ENCODE measurements at places on chromosomes 5 and 9.

GRCh38 chr9:16031971-16032370 is 479.1 kb downstream of the CCDC171 start:
- no peak for DNase-seq

GRCh38 chr9:17993024-17993423 is 414.2 kb downstream of the SH3GL2 start:
- DNase-seq: no peak

- peak; percentile 33 for DNase-seq
These were observed 151.9 kb downstream of the EBF1 start for GRCh38 chr5:158947846-158948245.

DNA sequence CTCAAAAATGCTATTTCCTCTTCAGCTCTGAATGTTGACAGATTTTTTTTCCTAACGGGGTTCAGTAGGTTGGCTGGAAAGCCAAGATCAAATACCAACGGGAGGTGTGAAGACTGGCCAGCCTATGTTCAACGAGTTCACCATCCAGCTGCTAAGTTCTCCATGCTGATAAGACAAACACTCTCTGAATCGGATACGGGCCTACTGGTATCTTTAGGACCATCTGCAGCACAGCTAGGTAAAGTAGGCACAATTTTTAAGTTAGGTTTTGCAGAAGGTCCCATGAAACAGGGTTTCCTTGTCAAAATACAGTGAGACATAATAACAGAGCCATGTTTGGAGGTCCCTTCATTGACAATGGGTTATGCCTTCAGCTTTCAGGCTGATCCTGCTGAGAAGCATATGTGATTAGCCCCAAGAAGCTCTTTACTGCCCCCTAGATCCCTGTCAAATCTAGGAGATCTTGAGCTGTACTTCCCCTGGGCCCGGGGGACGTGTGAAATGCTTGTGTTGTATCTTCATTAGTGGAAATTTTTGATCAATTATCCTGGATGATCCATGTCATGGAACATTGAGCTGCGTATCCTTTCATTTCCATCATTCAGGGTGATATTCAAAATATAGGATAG is 60.6 kb downstream of the PGM5 start:
- DNase-seq: no peak

GRCh38 chr9:93061791-93062763 is 3.6 kb downstream of the SUSD3 start:
- DNase-seq: no peak

DNA sequence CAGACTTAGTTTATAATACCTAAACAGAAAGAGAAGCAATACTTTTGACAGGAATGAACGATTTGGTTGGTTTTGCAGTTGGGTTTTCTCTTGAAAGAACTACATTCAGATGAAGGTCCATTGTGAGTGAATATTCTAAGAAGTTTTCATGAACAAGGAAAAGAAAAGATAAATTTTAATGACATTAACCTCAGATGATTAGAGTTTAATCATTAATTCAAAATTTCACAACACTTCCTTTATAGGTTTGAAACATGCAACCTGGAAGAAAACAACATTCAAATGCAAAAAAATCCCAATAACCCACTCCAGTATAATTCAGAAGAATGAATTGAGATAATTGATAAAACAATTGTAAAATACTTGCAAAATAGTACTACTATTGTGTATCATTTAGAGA is 23.8 kb downstream of the EQTN start:
- no peak for DNase-seq

GRCh38 chr9:132160802-132161742 is 786 bp upstream of the NTNG2 start:
- DNase-seq: peak; percentile 18

- no peak for DNase-seq
These were observed 48.5 kb downstream of the SEMA5A start for GRCh38 chr5:9497347-9497746.

DNA sequence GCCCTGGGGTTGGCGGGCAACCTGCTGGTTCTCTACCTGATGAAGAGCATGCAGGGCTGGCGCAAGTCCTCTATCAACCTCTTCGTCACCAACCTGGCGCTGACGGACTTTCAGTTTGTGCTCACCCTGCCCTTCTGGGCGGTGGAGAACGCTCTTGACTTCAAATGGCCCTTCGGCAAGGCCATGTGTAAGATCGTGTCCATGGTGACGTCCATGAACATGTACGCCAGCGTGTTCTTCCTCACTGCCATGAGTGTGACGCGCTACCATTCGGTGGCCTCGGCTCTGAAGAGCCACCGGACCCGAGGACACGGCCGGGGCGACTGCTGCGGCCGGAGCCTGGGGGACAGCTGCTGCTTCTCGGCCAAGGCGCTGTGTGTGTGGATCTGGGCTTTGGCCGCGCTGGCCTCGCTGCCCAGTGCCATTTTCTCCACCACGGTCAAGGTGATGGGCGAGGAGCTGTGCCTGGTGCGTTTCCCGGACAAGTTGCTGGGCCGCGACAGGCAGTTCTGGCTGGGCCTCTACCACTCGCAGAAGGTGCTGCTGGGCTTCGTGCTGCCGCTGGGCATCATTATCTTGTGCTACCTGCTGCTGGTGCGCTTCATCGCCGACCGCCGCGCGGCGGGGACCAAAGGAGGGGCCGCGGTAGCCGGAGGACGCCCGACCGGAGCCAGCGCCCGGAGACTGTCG is 976 bp downstream of the RXFP3 start:
- DNase-seq: no peak

DNA sequence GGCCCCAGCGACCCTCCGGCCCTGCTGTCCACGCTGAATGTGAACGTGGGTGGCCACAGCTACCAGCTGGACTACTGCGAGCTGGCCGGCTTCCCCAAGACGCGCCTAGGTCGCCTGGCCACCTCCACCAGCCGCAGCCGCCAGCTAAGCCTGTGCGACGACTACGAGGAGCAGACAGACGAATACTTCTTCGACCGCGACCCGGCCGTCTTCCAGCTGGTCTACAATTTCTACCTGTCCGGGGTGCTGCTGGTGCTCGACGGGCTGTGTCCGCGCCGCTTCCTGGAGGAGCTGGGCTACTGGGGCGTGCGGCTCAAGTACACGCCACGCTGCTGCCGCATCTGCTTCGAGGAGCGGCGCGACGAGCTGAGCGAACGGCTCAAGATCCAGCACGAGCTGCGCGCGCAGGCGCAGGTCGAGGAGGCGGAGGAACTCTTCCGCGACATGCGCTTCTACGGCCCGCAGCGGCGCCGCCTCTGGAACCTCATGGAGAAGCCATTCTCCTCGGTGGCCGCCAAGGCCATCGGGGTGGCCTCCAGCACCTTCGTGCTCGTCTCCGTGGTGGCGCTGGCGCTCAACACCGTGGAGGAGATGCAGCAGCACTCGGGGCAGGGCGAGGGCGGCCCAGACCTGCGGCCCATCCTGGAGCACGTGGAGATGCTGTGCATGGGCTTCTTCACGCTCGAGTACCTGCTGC is 839 bp downstream of the KCNV2 start:
- DNase-seq: no peak

DNA sequence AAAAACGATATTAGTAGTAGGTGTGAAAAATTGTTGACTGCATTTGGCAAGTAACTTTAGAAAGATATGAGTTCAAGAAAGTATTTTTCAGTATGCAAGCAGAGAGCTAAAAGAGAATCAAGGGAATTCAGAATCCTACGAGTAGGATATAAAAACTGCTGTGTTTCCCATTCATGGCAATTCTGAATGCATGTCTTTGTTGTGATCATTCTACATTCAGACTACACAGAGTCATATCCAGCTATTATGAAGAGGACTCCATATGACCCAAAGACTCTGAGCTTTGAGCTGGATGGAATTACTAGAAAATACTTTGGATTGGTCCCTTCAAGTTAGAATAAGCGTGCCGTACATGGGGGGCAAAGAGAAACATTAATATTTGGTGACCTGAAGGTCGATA is 12.0 kb downstream of the IFNE start:
- DNase-seq: no peak

GRCh38 chr5:72503888-72504491 is 3.2 kb downstream of the ZNF366 start:
- no peak for DNase-seq

DNA sequence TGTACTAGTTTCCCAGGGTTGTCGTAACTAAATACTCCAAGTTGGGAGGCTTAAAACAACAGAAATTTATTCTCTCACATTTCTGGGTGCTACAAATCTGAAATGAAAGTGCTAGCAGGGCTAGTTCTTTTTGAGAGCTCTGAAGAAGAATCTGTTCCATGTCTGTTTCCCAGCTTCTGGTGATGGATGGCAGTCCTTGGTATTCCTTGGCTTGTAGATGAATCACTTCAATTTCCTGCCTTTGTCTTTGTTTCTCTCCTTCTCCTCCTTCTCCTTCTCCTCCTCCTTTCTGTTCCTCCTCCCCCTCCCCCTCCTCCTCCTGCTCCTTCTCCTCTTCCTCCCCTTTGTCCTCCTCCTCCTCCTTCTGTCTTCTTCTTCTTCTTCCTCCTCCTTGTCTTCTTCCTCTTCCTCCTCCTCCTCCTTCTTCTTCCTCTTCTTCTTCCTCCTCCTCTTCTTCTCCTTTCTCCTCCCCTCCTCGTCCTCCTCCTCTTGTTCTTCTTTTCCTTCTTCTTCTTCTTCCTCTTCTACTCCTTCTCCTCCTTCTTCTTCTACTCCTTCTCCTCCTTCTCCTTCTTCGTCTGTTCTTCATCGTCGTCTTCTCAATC is 104.7 kb upstream of the ANKRD55 start:
- no peak for DNase-seq

- DNase-seq: no peak
These were observed 1.1 kb downstream of the ICE1 start for GRCh38 chr5:5423586-5423985.

DNA sequence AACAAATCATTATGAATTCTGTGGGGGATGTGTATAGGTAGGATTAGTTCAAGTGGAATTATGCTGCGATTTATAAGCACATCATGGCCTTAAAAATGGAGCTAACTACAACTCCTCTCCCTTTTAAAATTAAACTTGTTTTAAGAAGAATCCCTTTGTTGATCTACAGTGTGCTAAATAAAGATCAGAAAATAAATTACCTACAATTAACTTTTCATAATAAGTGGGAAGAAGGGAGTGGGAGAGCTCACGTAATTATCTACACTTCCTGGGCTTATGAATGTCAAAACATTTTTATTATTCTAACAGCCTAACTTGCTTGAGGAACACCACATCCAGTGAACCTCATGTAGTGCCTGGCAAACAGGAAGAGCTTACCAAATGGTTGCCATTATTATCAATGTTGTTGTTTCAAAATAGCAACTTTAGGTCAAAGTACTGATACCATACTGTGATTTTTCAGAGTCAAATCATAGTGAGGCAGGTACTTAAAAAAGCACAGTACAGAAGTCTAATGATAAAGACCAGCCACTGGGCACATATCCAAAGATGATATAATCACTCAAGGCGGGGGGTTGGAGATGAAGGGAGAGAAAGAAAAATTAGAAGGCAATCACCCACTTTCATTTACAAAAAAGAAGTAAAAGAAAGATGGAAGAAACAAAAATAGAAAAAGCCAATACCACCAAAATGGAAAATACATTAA is 174.0 kb downstream of the RAPGEF6 start:
- no peak for DNase-seq

- DNase-seq: no peak
These were observed 203.1 kb upstream of the EFNA5 start for GRCh38 chr5:107873877-107874276.

DNA sequence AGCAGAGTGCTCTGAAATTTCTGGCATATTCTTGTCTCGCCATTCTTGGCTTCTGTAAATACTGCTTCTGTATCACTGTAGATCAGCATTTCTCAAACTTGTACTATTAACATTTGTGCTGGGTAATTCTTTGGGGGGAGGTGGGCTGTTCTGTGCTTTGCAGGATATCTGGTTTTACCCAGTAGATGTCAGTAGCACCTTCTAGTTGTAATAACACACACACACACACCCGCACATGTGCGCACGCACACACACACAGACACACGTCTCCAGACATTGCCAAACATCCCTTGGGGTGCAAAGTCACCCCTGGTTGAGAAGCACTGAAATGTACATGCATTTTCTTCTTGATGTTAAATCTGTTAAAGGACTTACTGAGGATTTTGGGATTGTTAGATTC is 304.1 kb downstream of the MAT2B start:
- DNase-seq: no peak

DNA sequence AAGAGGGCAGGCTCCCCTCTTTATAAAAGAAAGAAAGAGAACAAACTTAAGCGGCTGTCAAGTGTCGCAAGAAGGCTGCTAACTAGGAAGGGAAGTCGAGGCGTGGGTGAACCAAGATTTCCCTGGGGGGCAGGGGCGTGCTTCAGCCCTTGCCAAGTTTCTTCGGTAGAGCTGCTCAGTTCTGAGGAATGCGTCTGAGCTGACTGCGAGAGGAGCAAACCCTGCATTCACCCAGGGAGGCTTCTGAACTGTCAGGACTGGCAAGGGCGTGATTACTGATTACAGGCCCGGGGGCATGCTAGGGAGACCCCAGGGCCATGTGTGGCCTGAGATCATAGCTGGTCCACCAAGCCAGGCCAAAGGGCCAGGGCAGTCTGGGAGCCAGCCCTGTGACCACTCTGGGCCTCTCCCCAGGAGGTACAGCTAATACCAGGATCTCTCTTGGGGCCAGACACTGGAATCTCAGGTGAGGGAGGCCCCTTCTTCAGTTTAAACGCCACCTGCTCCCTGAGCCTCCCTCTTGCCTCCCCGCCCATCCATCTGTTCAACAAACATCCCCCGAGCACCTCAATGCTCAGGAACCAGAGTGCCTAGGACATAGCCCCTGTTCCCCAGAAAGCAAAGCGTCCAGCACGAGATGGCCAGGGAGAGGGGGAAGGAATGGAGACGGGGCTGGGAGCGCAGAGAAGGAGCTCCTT is 30.9 kb downstream of the SARDH start:
- DNase-seq: peak; percentile 30

- DNase-seq: no peak
These were observed 13.4 kb downstream of the IRF1 start for GRCh38 chr5:132476876-132477781.

DNA sequence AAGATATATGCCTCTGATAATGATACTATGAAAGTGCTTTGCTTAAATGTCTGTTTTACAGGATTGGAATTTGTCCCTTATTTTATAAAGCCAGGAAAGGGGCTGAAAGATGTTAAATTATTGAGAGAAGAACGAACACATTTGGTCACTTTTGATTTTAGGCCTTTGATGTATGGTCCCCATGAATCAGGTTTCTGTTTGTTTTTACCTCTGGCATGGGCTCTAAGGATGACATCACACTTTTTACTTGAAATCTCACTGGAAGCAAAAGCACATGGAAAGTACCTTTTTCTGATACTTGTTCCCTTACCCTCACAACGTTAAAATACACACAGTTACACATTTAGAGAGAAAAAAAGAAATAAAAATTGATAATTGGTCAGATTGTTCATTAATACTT is 6.9 kb downstream of the OTULIN start:
- DNase-seq: no peak

DNA sequence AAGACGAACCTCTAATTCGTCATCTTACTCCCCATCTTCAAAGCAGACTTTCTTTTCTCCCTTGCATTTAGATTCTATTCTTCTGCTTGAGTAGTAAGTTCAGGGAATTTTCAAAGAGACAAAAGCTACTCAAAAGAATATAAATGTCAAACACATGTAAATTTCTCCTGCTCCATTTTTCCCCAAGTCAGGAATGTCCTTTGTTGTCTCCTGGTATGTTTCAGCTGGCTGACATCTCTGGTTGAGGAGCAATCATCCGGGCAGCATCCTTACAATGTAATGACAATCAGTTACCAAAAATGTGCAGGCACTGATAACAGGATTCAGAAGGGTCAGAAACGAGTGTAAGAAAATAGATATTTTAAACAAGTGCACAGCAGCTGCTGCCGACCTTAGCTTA is 47.6 kb upstream of the PPP1R2B start:
- no peak for DNase-seq

- no peak for DNase-seq
These were observed 17.1 kb downstream of the SLC6A3 start for GRCh38 chr5:1428107-1428506.
